ENCODE measurements at places on chromosomes 5 and 9. TPM values are rescaled to one million over a fixed set of nuclear protein-coding genes. Genes with fewer than 3 reads are reported as not detected.

DNA sequence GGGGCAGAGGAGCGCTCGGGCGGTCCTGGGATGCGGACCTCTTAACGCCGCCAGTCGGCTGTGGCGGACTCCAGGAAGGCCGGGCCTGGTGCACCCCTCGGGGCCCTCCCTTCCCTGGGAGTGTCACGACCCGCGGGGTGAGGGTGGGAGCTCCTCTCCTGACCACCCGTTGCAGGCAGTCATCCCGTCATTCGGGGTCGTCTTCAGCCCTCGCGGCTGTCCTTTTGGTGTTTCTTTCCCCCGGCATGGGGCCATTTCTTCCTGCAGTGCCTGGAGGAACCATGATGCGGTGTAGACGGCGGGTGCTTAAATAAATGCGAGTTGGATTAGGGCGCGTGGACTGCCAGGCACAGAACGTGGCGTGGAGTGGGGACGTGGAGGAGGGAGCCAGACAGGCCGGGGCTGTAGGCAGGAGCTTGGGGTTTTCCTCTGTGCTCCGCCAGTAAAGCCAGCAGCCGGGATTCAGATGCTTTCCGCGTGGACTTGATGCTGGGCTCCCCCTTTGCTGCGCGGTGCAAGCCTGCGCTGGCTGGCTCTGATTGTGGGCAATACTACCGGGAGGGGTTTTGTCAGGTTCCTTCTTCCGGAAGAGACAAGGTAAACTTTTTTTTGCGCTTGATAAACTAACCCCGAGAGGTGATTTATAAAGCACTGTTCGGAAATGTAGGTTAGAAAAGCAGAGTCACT is 868 bp downstream of the KDM4C start:
- DNase-seq: peak; percentile 79

GRCh38 chr5:1830571-1831228 is 29.5 kb downstream of the NDUFS6 start:
- DNase-seq: no peak

DNA sequence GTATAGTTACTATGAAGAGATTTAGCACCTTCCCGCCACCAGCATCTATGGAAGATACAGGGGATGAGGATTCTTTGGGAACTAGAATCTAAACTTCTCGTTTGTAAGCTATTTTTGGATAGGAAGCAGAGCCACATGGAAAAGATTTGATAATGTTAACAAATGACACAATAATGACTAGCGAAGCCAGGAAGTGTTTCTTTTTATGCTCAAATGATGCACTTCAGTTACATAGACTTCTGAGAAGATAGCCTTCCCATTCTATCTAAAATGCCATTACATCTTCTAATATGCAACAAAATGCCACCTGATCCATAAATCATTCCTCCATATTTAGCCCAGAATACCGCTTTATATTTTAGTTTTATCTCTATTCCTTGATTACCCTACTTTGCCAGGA is 17.0 kb upstream of the TNC start:
- DNase-seq: peak; percentile 68

DNA sequence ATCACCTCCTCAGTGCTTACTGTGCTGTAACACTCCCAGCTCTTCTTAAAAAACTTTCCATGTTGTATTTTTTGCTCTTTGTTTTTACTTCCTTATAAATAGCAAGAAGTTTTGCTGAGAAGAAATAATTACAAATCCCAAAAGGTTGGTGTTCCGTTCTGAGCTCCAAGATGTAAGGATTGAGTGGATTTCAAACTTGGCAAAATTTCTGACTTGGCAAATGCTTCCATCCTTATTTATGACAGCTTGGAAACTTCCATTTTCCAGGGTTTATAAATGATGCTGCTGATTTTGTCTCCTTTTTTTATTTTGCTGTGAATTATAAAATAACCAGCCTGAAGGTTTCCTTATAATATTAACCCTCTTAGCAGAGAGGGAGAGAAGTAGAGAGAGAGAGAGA is 151.9 kb downstream of the NTRK2 start:
- no peak for DNase-seq

GRCh38 chr9:13023498-13023897 is 248.7 kb downstream of the LURAP1L start:
- no peak for DNase-seq

- DNase-seq: no peak
Observed at GRCh38 chr5:121138495-121138907, 674.4 kb downstream of the PRR16 start.

- no peak for DNase-seq
Observed at GRCh38 chr5:44539602-44539919, 150.3 kb upstream of the FGF10 start.

GRCh38 chr9:93028448-93029006 is 30.0 kb upstream of the SUSD3 start:
- no peak for DNase-seq

- DNase-seq: no peak
Observed at GRCh38 chr5:96563816-96564215, 98.4 kb upstream of the CAST start.

DNA sequence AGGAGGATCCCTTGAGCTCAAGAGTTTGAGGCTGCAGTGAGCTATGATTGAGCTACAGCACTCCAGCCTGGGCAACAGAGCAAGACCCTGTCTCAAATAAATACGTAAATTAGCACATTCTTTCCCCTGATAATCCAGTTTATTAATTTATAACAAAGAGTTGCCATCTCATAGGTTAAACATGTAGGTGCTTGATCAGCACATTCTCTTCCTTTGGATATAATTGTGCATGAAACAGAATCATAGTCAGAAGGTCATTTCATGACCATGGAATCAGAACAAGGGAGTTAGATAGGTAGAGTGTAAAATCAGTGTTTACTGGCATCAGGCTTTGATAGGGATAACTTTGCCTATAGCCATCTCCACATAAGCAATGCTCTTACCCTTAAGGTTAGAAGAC is 43.0 kb upstream of the KIAA1958 start:
- DNase-seq: no peak

DNA sequence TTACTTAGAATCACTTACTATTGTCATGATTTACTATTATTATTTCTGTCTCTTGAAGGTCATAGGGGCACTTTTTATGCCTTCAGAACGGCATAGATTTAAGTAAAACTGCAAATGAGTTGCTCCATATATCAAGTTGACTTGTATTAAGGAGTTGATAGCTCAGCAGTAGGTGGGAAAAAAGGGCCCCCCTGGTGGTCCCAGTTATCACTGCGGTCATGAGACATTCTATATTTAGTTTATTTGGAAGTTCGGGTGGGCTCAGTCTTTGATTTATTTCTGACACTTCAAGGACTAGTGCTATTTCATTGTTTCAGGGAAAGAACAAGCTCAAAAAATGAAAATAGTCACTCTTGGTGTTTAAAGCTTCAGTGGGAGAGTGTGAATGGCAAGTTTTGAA is 159.3 kb downstream of the SLC24A2 start:
- no peak for DNase-seq

GRCh38 chr5:148620696-148621095 is 33.6 kb downstream of the HTR4 start:
- DNase-seq: no peak

- DNase-seq: peak; percentile 61
Observed at GRCh38 chr5:115888027-115888426, 46.3 kb downstream of the AP3S1 start.

DNA sequence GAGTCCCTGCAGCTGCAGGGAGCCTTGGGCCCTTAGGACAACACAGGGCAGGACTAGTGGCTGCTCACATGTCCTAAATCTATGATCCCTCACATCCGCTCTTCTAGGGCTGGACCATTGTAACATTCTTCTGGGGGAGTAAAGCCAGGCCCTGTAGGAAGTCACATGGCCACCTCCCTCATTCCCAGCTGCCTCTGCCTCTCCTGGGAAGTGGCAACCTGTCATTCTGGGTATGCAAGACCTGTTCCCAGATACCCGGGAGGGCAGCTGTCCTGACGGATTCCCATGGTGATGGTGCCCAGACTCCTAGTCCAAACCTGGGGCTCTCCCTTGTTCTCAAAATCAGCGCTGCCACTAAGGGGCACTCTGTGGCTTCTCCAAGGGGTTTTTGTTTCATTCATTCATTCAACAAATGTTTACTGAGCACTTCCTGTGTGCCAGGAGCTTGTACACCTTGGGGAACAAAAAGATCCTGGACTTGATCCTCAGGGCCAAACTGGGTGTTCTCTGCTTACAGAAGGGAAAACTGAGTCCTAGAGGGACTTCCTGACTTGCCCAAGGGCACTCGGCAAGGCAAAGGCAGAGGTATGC is 85.6 kb downstream of the PSD2 start:
- no peak for DNase-seq

GRCh38 chr5:17461793-17462192 is 36.2 kb upstream of the TAF11L2 start:
- no peak for DNase-seq

The GRPEL2 gene
- 27.0 TPM for total RNA-seq

The GABRA6 gene
- total RNA-seq: not detected

The PCDHB5 gene
- 1.3 TPM for total RNA-seq

Measured in GM23248 (cell line).